GM23248 (cell line): ENCODE measurements at places on chromosomes 1 and 21. TPM values are rescaled to one million over a fixed set of nuclear protein-coding genes. Genes with fewer than 3 reads are reported as not detected.

- DNase-seq, result peak; percentile 80
These were observed 54.0 kb downstream of the APP start for GRCh38 chr21:26116456-26117011.

RGSL1 gene
- total RNA-seq, result not detected in 2 replicates

- no peak for DNase-seq
These were observed 139.2 kb downstream of the NTMT2 start for GRCh38 chr1:170284951-170285350.

GRCh38 chr1:84442256-84442655 lies 36.8 kb upstream of the RPF1 start:
- DNase-seq, result peak; percentile 93

ANXA9 gene
- not detected in 2 replicates for total RNA-seq

GRCh38 chr1:65681096-65681495 lies 111.6 kb upstream of the PDE4B start:
- peak; percentile 81 for DNase-seq
